ENCODE measurements at places on chromosomes 2 and 18.

DNA sequence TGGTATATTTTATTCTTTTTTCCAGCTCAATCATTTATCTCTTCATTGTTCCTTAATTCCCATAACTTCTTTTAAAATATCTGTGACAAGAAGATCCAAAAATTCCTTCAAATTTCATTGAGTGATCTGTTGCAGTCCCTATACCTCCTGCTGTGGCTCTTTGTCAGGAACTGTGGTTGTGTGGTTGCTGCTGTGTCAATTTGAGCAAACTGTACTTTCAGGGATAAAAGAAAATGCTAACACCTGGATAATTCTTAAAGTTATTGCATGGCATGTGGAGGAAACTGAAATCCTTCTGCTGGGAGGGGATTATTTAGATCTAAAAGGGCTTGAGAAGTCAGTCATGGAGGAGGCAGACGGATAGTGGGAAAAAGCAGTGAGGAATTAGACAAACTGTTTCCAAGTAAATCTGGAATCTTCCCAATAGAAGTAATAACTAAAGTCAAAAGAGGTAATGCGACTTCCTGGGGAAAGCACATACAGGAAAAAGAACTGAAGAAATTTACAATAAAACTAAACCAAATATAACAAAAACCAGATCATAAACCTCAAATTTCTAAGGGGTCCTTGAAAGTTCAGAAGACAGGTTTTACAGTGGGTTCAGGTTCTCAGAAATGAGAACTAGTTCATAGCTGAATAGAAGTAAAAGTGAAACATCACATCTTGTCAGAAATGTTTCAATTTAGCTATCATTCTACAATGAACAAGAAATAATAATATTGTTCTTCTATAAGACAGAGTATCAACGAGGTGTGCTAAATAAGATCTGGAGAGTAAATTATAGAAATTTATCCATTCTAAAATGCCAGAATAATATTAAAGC is 33.5 kb upstream of the CD226 start:
- no peak for DNase-seq

- DNase-seq: no peak
Measured at GRCh38 chr2:85247610-85248009, 80.2 kb downstream of the TGOLN2 start.

DNA sequence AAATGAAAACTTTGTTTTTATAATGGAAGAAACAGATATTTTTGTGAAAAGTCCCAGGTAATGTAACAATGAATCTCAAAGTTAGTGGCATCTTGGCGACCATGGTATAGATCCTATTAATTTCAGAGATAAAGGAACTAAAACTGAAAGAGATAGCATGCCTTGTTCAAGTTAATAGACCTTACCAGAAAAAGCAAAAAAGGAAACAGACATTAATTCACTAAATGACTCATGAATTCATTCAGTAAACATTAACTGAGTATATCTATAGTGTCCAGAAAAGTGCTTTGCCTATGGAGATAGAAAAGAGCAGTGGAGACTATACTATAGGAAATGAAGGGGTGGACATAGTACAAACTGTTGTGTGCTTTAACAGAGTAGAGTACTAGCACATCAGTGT is 763.3 kb downstream of the TRIB2 start:
- DNase-seq: no peak

DNA sequence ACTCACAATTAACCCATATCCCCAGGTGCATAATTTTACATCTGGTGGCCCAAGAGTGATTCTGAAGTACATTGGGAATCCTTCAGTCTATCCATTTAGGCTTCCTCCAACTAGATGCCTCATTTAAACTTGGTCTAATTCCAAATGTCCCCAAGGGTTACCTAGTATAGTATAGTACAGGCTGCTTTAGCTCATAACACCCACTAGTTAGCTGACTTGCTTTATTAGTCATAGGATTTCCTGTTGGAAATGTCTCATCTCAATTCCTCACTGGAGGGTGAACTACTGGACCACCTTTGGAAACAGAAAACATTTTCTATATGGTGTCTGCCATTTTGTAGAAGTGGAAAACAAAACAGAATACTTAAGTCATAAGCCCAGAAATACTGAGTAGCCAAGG is 202.5 kb upstream of the SESTD1 start:
- no peak for DNase-seq

GRCh38 chr2:134999521-134999920 is 47.7 kb downstream of the MAP3K19 start:
- no peak for DNase-seq

GRCh38 chr2:98453531-98453930 is 8.9 kb downstream of the INPP4A start:
- no peak for DNase-seq

GRCh38 chr2:55137024-55137958 is 87.0 kb upstream of the RTN4 start:
- no peak for DNase-seq

- no peak for DNase-seq
Measured at GRCh38 chr2:127424598-127425520, 6.6 kb downstream of the PROC start.

DNA sequence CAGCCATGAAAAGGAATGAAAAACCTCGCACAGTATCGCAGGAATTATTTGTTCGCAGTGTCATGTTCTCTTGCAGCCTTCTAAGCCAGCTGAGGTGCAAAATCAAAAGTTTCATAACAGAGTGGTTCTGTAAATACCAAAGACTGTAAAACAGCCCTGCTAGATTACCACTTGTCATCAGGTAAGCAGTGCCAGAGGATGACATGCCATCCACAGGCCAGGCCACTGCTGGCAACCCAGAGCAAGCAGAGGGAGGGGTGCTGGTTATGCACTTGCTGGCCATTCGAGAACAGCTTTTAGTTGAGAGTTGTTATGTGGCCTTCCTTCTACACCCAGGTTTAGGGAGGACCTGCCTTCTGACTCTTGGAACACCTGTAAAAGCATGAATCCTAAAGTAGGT is 114.3 kb upstream of the MGAT5 start:
- no peak for DNase-seq

DNA sequence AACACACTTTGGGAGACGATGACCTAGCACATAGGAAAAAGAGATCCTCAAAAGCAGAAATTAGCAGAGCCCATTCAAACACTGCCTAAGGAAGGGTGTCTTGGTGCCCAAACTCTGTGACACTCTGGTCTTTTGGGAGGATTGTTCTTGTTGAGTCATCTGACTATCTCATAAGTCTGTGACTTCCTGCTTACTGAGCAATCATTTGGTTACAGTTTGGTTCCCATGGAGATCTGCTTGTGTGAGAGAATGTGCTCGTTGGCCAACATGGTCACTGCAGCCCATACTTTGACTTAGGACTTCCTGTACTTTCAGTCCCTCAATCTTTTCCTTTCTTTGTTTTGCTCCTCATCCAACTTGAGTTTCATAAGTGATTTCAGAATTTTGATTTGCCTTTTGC is 602.9 kb downstream of the NYAP2 start:
- no peak for DNase-seq
